ENCODE measurements at places on chromosomes 5 and 9.
A peak's percentile ranks its signal among the peaks of the same experiment; 100 is the strongest.

DNA sequence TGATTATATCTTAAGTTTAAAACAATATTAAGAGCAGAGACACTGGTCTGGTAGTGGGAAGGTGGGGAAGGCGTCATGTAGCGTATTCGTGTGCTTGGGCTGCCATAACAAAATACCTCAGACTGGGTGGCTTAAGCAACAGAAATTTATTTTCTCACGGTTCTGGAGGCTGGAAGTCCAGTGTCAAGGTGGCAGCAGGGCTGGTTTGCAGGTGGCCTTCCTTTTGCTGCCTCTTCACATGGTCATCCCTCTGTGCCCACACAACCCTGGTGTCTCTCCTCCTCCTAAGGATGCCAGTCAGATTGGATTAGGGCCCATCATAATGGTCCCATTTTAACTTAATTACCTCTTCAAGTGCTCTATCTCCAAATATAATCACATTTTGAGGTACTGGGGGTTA, 9.6 kb downstream of the IL31RA start:
- DNase-seq, result no peak

- no peak for DNase-seq
These were observed 511.0 kb upstream of the RIOK2 start for GRCh38 chr5:97694091-97694490.

DNA sequence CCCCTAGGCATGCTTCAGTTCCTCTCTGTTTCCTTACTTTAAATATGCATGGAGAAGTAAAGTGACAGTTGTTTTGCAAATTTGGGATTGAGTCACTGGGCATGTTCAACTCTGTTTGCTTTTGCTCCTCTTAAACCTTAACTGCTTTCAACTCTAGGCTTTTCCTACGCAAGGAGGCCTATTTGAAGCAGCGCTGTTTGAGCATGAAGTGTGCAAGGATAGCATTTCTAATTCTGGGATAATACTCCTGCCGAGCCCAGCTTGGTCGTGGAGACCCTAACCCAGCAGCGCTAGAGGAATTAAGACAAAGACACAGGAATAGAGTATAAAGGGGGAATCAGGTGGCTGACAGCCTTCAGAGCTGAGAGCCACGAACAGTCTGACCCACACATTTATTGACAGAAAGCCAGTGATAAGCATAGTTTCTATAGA, 803.4 kb upstream of the CDH10 start:
- no peak for DNase-seq

DNA sequence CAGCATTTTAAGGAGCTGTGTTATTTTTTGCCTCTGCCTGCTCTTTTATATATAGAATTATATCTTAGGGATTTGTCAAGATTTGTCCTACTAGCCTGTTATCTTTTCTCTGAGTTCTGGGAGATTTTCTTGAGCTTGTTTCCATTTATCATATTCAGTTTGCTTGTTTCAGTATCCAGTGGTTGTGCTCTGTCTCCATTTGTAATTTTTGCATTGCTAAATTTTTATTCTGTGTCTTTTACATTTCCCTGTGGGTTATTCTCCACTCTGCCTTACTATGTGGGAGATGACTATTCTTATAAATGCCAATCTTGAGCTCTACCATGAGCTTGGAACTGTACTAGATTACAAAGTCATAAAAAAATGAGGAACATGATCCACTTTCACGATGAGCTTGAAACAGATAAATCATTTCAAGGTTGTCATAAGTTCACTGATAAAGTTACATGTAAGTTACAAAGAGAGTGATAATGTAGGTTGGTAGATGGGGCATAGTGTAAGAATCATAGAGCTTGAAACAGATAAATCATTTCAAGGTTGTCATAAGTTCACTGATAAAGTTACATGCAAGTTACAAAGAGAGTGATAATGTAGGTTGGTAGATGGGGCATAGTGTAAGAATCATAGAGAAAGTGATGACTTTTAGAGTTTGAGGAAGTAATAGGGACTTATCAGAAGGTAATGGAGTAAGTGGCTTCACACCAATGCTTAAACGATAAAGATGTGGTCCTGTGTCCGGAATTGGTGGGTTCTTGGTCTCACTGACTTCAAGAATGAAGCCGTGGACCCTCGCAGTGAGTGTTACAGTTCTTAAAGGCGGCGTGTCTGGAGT, 287.3 kb downstream of the ADGRV1 start:
- DNase-seq, result no peak

GRCh38 chr5:93845376-93845775, 104.0 kb upstream of the POU5F2 start:
- DNase-seq, result no peak

DNA sequence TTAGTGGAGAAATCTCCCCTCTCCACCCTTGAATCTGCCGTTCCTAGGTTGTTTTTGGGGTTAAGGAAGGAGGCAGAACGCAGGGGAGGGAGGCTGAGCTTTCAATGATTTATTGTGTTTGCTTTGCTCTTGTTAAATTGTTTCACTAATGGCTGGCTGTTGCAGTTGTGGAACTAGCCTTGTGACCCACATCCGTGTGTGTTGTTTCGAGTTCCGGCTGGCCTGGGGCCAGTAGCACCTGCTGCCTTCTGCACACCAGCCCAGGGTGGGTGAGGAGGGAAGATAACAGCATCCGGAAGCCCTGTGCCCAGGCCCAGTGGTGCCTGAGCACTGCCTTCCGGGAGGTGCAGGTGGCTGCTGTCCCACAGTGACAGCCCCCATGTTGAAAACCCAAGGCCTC, 3.6 kb downstream of the ERGIC1 start:
- DNase-seq, result peak; percentile 73

DNA sequence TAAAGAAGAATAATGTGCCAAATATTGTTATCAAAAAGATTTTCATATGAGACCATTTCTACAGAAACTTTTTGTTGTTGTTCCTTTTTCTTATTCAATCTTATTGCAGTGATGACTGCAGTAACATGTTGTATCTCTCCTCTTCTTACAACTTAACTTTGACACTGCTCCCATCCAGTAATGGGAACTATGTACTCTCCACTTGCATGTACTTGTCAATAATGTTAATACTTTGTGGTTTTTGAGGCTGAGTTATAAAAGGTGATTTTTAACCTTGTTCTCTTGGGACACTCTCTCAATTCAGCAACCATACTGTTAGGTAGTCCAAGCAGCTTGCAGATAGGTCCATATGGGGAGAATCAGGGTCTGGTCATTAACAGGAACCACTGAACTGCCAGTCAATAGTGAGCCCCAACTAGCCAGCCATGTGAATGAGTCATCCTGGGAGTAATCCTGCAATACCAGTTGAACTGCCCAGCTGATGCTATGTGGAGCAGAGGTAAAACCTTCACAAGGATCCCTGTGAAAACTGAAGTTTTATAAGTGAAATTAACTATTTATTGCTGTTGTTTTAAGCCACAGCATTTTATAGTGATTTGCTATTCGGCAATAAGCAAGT, 199.6 kb upstream of the DAB2 start:
- DNase-seq, result peak; percentile 11

- no peak for DNase-seq
These were observed 175.9 kb downstream of the ERCC6L2 start for GRCh38 chr9:96051423-96051822.

GRCh38 chr5:84281383-84281782, 103.3 kb downstream of the EDIL3 start:
- DNase-seq, result no peak

DNA sequence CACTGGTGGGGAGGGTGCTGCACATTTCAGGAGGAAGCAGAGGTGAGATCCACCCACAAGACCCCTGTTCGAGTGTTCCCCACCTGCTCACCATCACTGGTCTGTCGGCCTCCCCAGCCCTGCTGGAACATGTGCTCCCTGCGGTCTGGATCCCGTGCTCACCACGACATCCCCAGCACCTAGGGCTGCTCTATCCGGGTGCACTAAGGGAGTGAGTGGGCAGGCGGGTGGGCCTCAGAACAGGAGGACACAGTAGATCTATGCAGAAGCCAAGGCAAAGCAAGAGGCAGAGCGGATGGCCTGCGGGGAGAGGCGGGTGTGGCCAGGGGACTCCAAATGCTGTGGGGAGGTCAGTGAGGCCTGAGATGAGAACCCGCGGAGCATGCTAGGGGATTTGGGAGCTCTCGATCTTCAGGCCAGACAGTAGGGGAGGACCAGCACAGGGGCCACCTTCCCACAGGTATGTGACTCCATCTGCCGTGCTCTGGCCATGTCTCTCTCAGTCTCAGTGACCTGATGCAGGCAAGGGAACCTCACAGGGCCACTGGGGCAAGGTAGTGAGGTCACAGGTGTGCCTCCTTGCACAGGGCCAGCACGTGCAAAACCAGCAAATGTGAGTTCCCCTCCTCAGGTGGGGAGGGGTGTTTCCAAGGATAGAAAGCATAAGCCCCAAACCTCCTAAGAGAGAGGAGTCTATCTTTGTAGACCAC, 134.2 kb downstream of the ZNF354C start:
- no peak for DNase-seq

GRCh38 chr5:149546974-149547373, 4.3 kb downstream of the CSNK1A1 start:
- DNase-seq, result no peak

DNA sequence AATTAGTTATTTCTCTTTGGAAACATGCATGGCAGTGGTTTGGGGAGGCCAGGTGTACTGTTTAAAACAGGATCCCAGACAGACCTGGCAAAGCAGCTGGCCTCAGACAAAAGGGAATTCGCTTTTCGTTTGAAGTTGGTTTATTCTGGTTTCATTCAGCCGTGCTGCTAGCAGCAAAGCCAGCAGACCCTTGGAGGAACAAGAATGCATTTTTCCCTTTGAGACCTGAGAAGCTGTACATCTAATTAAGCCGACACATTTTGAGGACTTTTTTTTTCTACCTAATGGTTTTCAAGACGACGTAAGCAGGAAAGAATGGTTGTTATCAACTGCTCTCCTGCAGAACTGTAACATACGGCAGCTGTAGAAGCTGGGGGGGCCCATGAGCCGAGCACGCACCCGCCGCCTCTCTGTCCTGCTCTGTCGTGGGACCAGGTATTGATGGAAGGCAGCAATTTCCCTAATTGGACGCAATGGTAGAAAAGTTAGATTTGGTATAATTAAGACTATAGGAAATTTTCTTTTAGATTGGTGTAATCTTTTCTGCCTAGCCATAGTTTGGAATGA, 13.6 kb downstream of the PLEKHG4B start:
- no peak for DNase-seq

GRCh38 chr9:90007516-90008440, 403.0 kb downstream of the GADD45G start:
- no peak for DNase-seq

DNA sequence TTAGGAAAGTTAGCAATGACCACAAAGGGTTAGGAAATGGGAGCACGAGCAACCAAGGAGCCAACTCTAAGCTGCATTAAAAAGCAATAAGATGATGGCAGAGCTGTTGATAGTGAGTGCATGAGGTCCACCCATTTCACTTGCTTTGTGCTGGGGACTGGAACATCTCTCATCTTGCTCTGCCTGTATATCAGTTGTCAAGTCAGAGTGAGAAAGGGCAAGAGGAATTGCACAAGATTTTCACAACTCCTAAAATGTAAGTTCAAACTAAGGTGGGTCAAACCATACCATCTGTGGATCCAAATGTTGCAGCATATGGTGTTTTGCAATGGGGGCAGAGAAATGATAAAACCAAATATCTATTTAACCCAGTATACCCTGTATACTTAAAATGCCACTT, 2.8 kb upstream of the ESM1 start:
- DNase-seq, result no peak

GRCh38 chr9:24504521-24504920, 41.2 kb downstream of the IZUMO3 start:
- DNase-seq, result no peak

DNA sequence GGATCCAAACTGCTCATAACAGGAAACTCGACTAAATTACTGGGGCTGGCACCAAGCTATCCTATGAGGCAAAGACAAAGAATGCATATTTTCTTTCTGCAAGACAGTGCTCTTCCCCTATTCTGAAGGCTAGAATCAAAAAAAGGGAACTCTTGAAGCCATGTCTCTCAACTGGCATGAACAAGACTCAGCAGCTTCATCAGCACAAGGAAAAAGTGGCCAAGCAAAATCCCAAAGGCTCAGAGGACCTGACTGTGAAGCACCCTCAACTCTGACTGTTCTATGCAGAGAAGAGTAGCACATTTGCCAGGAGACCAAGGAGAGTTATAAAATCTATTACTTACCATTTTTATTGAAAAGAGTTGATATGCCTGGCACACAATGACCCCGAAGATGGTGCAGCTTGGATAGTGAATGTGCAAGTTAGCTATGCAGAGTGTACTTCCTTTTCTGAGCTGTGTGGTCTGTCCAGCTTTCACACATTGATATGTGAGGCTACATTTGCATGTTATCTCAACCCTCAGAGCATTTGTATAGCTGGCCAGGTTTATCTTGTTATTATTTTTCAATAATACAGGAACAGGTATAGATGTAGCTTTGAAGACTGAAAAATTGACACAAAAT, 51.0 kb upstream of the FYB1 start:
- peak; percentile 37 for DNase-seq

DNA sequence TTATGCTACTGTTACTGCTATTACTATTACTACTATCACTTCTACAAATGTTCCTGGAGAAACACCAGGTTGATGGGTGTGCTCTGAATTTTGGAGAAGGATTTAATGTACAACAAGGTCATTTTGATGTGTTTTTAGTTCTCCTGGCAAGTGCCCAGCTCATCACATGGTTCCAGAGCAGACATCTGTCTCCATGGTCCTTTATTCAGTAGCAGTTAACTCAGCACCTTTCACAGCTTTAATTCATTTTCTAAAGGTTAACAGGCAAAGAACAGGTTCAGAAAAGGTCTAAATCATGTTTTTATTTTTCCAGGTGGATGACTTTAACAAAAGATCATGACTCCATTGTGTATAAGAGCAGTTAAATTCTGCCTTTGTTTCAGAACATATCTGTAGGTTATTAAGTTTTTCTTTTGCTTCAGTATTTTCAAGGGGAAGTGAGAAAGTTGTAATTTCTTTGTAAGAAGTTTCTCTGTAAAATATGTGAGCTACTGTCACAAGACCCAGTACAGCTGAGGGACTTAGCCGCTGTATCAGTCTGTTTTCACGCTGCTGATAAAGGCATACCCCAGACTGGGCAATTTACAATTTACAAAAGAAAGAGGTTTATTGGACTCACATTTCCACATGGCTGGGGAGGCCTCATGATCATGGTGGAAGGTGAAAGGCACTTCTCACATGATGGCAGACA, 41.9 kb downstream of the MTRR start:
- DNase-seq, result no peak

GRCh38 chr9:130064621-130065020, 10.9 kb downstream of the GPR107 start:
- DNase-seq, result no peak

DNA sequence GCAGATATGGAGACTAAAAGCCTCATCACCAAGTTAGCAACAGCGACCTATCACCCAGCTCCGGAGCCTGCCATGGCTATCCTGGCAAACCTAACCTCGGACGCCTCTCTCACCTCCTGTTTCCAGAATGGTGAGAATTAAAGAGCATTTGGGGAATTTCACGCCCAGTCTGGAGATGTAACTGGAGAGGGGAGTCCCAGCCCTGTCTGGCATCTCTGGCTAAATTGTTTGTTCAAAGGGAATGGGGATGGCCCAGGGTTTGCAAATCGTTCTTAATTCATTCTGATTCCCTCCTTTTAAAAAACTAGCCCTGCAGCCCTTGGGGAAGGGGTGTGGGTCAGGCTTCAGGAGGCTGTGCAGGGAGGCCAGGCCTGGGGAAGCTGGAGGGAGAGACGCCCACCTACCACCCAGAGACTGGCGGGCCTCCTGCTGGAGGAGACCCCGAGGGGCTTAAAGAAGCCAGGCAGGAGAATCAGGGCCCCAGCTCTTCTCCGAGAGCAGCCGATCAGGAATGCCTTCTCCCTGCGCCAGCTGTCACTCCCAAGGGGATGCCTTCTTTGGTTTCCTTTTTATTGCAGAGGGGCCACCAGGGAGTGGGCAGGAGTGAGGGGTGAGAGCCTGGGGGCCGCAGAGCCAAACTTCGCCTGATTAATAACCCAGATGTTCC, 964 bp upstream of the COL5A1 start:
- no peak for DNase-seq

All from GM12878 (cell line).